Activated B cell treated with CpG ODN at 0.5 μM for 24 hours (primary cell): ENCODE measurements at places on chromosomes 2 and 18. TPM values are rescaled to one million over a fixed set of nuclear protein-coding genes. Genes with fewer than 3 reads are reported as not detected.

DNA sequence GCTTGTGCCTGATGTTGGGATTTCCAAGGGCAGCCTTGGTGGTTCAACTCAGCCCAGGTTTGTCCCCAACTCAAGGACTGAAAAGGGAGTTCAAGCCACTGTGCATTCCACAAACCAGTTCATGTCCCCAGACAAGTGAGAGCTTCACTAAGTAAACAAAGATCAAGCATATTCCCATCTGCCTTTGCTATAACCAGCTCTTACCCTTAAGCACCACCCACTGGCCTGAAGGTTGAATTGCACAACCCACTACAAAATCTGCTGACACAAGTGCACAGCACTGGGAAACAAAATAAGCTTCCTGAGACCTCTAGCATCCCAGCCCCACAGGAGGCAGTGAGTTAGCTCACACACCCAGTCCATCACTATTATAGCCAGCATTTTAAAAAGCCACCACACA, 516.7 kb downstream of the NR4A2 start:
- H3K36me3 ChIP-seq = no peaks in the 10 kb centered on the region
- no peaks in the 10 kb centered on the region for H3K4me1 ChIP-seq
- no peak for DNase-seq
- H3K27ac ChIP-seq = no peak overlapping the region
- H3K27me3 ChIP-seq = no peaks in the 10 kb centered on the region

GRCh38 chr18:36733150-36733549, 95.7 kb downstream of the TPGS2 start:
- DNase-seq = no peak
- peaks cover 1% of the 10 kb centered on the region for H3K27me3 ChIP-seq
- no peak overlapping the region for H3K4me3 ChIP-seq
- H3K27ac ChIP-seq = no peak overlapping the region
- peaks cover 12% of the 10 kb centered on the region for H3K4me1 ChIP-seq
- H3K36me3 ChIP-seq = no peaks in the 10 kb centered on the region

DNA sequence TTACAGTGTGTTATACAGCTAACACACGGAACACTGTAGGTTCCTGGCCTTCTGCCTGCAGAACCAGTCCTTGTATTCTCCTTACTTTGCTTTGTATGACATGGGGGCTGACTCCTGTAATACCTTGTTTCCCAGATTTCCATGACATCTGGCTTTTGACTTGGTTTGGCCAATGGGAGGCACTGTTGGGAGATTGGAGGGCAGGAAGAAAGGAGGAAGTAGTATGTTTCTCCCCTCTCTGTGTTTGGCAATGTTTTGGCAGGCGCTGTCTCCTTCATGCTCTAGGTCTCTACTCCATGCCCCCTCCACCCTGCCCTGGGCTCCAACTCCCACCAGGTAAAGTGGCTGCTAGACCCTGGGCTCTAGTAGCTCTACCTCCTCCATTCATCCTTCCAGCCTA, 331.1 kb upstream of the SLC14A2 start:
- no peaks in the 10 kb centered on the region for H3K36me3 ChIP-seq
- peaks cover 2% of the 10 kb centered on the region for H3K27me3 ChIP-seq

DNA sequence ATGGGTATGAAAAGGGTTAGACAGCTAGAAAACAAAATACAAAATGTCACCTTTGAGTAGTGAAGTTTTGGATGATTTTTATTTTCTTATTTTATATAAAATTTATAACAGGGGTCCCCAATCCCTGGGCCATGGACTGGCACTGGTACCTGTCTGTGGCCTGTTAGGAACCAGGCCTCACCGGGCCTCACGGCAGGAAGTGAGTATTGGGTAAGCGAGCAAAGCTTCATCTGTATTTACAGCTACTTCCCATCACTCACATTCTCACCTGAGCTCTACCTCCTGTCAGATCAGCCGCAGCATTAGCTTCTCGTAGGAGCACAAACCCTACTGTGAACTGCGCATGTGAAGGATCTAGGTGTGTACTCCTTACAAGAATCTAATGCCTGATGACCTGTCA, 202.8 kb upstream of the TWIST2 start:
- H3K27me3 ChIP-seq = no peaks in the 10 kb centered on the region
- H3K36me3 ChIP-seq = no peaks in the 10 kb centered on the region
- DNase-seq = no peak
- H3K4me1 ChIP-seq = no peaks in the 10 kb centered on the region
- H3K27ac ChIP-seq = no peak overlapping the region

DNA sequence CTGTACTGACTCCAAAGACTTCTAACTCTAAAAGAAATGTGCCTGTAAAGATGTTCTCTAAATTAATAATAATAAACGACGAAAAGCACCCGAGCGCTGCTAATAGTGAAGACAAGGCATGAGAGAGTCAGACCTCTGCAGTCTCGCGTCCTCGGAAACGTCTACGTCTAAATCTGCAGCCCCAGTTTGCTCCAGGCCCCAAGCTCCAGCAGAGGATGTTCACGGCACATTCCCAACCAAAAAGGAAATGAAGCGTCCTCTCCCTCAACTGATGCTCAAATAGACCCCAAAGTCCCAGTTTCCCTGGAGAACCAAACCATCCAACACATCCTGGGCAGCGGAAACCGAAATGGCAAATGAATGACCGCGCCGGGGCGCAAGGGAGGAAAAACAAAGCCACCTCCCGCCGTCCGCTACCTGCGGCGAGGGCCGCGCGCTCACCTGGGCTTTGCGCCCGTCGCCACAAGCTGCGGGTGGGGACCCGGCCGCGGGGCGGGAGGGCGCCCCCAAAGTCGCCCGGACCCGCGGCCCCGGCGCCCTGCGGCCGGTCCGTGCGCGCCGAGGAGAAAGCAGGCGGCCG, 47.1 kb upstream of the CCDC150 start:
- peaks cover 58% of the 10 kb centered on the region for H3K27me3 ChIP-seq
- H3K4me3 ChIP-seq = peak overlapping the region; percentile 76
- H3K27ac ChIP-seq = no peak overlapping the region
- peaks cover 10% of the 10 kb centered on the region for H3K4me1 ChIP-seq
- DNase-seq = no peak

DNA sequence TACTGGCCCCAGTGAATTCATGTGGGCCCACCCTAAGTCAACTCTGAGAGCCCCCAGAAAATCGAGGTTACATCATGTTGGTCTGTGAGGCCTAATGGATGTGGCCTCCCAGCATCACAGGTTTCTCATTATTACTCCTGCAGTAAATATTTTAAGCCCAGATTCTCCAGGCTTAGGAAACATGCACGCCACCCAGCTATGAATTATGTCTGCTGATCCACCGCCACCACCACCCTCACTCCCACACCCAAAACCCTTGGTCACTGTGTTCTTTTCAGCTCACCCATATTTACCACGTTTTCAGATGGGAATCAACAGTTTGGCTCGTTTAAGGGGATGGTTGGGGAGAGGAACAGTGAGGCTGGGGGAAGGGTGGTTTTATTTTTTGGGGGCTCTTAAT, 128.6 kb downstream of the NCK2 start:
- no peak for DNase-seq
- peaks cover 95% of the 10 kb centered on the region for H3K4me1 ChIP-seq
- no peaks in the 10 kb centered on the region for H3K27me3 ChIP-seq

- no peak overlapping the region for H3K27ac ChIP-seq
- no peak for DNase-seq
- H3K27me3 ChIP-seq = peaks cover 30% of the 10 kb centered on the region
- no peaks in the 10 kb centered on the region for H3K36me3 ChIP-seq
- H3K4me3 ChIP-seq = no peak overlapping the region
These were observed 226.9 kb downstream of the MYO3B start for GRCh38 chr2:170404846-170405245.

- DNase-seq = no peak
- H3K27ac ChIP-seq = no peak overlapping the region
- H3K36me3 ChIP-seq = no peaks in the 10 kb centered on the region
- no peaks in the 10 kb centered on the region for H3K4me1 ChIP-seq
These were observed 46.3 kb upstream of the VIT start for GRCh38 chr2:36650031-36650829.

DNA sequence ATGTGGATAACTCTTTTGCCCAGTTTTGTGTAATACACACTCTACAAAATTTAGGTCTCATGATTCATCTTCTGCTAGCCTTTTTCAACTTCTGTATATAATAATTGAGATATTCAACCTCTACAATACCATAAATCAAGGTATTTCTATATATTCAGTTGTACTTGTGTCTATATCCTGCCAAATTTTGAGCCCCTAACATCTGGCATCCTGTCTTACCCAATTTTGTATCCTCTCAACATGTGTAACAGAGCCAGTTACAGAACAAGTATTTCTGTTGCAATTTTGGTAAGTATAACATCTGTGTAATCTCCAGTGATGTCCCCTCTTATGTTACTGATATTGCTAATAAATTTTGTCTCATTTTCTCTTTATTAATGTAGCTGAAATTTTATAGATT, 145.8 kb downstream of the TRIB2 start:
- peaks cover 9% of the 10 kb centered on the region for H3K4me1 ChIP-seq
- H3K27ac ChIP-seq = no peak overlapping the region
- no peak overlapping the region for H3K4me3 ChIP-seq
- DNase-seq = no peak

- H3K4me3 ChIP-seq = no peak overlapping the region
- H3K4me1 ChIP-seq = no peaks in the 10 kb centered on the region
These were observed 7.3 kb upstream of the VAPA start for GRCh38 chr18:9906481-9906880.

DNA sequence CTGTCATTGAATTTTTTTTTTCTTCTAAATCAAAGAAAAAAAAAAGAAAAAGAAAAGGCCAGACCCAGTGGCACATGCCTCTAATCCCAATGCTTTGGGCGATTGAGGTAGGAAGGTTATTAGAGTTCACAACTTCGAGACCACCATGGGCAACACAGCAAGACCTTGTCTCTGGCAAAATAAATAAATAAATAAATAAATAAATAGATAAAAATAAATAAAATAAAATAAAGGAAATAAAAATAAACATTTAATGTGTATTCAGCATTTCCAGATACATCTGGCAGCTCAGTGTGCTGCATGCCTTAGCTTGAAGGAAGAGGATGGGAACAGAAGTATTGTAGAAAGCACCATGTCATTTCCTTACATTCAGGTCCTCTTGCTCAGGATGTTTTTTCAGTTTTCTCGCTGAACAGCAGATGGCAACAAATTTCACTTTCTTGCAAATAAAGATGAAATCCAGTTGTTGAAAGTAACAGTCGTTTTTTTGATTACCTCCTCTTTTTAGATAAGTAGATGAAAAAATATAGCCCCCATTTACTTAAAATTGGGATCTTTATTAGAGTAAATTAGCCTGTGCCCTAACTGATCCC, 25.7 kb upstream of the FAM178B start:
- H3K27ac ChIP-seq = no peak overlapping the region
- no peaks in the 10 kb centered on the region for H3K4me1 ChIP-seq
- H3K27me3 ChIP-seq = peaks cover 7% of the 10 kb centered on the region
- H3K4me3 ChIP-seq = no peak overlapping the region
- no peak for DNase-seq

DNA sequence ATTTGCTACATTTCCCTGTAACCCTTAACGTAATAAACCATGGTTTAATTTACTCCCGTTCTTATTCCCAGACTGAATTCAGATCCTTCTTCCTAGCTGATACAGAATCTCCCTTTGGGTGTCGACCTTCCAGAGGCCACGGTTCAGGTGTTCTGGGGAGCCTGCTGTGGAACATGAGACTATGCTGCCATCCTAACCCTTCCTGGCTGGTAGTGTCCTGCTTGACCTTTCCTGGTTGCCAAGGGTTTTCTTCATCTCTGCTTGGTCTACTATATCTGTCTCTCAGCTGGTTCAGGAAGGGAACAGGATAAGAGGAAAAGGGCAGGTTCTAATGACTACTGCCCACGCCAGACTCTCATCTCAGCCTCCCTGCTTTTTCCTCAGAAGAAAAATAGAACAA, 36.5 kb downstream of the STAT1 start:
- peaks cover 20% of the 10 kb centered on the region for H3K4me1 ChIP-seq
- no peaks in the 10 kb centered on the region for H3K27me3 ChIP-seq
- H3K27ac ChIP-seq = no peak overlapping the region
- H3K36me3 ChIP-seq = peaks cover 93% of the 10 kb centered on the region

- no peak overlapping the region for H3K27ac ChIP-seq
- no peaks in the 10 kb centered on the region for H3K27me3 ChIP-seq
- no peak overlapping the region for H3K4me3 ChIP-seq
- no peak for DNase-seq
- H3K36me3 ChIP-seq = no peaks in the 10 kb centered on the region
These were observed 742.5 kb downstream of the TDRD15 start for GRCh38 chr2:21866316-21866715.

DNA sequence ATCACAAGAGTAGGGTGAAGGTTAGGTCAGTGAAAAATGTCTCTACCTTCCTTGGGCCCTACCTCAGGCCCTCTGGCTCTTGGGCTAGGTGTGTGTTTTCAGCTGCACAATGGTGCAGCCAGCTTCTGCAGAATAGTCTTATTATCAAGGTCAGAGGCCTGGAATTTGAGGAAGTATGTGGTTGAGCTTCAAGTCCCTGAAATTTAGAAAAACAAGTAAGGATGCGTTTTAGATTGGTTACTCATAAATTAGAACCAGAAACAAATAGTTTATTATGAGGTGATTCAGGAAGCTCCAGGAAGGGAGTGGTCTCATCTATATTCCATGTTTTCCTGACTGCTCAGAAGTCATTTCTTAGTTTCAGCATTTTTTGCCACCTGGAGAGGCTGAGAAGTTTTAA, 204.2 kb upstream of the CELF4 start:
- no peaks in the 10 kb centered on the region for H3K4me1 ChIP-seq
- H3K4me3 ChIP-seq = no peak overlapping the region
- DNase-seq = no peak
- H3K27me3 ChIP-seq = no peaks in the 10 kb centered on the region
- H3K36me3 ChIP-seq = no peaks in the 10 kb centered on the region
- no peak overlapping the region for H3K27ac ChIP-seq

GRCh38 chr2:72024451-72025175, 123.0 kb downstream of the CYP26B1 start:
- H3K27me3 ChIP-seq = peaks cover 2% of the 10 kb centered on the region
- H3K4me3 ChIP-seq = no peak overlapping the region
- H3K36me3 ChIP-seq = no peaks in the 10 kb centered on the region
- H3K4me1 ChIP-seq = no peaks in the 10 kb centered on the region
- no peak for DNase-seq
- no peak overlapping the region for H3K27ac ChIP-seq

- no peaks in the 10 kb centered on the region for H3K27me3 ChIP-seq
- no peak for DNase-seq
These were observed 51.6 kb downstream of the XRCC5 start for GRCh38 chr2:216160786-216161185.

DNA sequence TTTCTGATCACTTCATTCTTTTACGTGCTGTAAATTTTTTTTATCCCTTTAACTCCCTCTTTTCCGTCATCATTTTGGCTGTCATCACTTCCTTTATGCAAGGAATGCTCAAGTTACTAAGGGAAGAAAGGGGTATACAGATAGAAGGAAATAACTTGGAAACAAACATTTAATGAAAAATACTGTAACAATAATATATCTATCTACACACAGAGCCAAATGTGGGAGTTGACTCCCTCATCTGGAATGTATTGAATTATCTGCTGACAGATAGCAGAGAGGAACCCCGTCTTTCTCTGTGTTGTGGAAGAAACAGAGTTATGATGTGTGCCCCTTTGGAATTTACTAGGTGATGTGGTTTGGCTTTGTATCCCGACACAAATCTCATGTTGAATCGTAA, 182.5 kb upstream of the NXPH2 start:
- no peak overlapping the region for H3K4me3 ChIP-seq
- H3K27ac ChIP-seq = no peak overlapping the region
- H3K27me3 ChIP-seq = no peaks in the 10 kb centered on the region
- H3K4me1 ChIP-seq = no peaks in the 10 kb centered on the region

GRCh38 chr2:54271843-54272627, 16.0 kb upstream of the TSPYL6 start:
- peak overlapping the region; percentile 65 for H3K27ac ChIP-seq
- peak overlapping the region; percentile 11 for H3K4me3 ChIP-seq
- peaks cover 20% of the 10 kb centered on the region for H3K4me1 ChIP-seq
- no peak for DNase-seq
- H3K36me3 ChIP-seq = peaks cover 4% of the 10 kb centered on the region
- H3K27me3 ChIP-seq = no peaks in the 10 kb centered on the region

The SPR gene
- 0.29 and 0.31 TPM in 2 replicates for total RNA-seq

The PLA2R1 gene
- total RNA-seq = not detected in 2 replicates

The GMCL1 gene
- total RNA-seq = 8.0 and 13.0 TPM in 2 replicates

The TANK gene
- 130 and 150 TPM in 2 replicates for total RNA-seq

The CNTNAP5 gene
- not detected in 2 replicates for total RNA-seq
